ENCODE measurements at places on chromosomes 6 and 20. TPM values are rescaled to one million over a fixed set of nuclear protein-coding genes. Genes with fewer than 3 reads are reported as not detected.

ZNF334 gene
- polyA plus RNA-seq = 15.4 TPM

CRISP2 gene
- polyA plus RNA-seq = not detected

DNA sequence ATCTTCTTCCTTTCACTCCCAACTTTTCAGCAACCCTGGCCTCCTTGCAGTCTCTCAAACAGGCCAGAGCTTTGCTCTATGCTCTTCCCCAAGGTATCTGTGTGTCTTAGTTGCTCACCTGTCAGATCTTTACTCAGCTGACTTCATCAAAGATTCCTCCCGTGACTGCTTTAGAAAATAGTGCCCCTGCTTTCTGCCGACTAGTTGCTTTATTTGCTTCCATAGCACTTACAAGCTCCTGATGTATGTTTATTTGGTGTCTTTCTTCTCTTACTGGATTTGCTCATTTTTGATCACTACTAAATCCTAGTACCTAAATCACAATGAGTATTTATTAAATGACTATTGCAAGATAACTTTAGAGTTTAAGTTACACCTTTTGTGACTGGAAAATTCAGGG is 5.9 kb downstream of the NDUFAF5 start:
- DNase-seq = no peak

DNA sequence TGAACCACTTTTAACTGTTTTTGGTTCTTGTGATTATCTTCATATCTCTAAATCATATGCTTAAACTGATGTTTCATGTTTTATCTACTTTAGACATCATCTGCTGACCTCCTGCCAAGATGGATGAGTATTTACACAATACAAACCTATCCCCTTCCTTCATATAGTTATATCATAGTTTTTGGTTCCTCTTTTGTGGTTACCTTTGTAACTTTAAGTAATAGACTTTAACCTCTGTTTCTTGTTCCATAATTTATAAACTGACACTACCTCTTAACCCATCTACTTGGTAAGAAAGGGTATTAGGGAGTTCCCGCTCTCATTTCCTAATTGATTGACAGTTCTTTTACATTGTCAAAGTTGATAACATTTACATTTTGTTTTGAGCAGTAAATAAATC is 11.9 kb downstream of the PCMT1 start:
- no peak for DNase-seq

DNA sequence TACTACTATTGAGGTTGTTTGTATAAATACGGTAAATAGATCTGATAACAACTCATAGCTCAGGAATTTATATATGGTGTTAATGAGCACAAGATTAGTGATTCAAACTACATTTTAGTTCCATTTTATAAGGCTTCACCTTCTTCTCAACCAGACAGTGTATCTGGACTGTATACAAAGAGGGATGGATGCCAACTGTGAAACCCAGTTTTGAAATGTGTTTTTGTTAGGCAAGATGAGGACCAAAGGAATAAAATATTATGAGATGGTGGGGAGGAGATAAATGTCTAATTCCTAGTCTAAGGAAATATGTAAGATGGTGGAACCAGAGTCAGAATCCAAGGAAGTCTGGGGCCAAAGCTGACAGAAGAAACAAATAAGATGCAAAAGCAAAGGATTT is 329.0 kb downstream of the GRIK2 start:
- no peak for DNase-seq

All from muscle of back (tissue), 13 donors.